Metanephros (tissue), 2 donors: ENCODE measurements at places on chromosomes 13 and 19. TPM values are rescaled to one million over a fixed set of nuclear protein-coding genes. Genes with fewer than 3 reads are reported as not detected.

S1PR5 gene
- total RNA-seq = 1.7 TPM

ZNF586 gene
- 33.7 TPM for total RNA-seq

CGB1 gene
- total RNA-seq = not detected

PDX1 gene
- not detected for total RNA-seq

ACP7 gene
- 0.23 TPM for total RNA-seq

SIGLECL1 gene
- not detected for total RNA-seq

TINCR gene
- total RNA-seq = 0.93 TPM

ZNF471 gene
- total RNA-seq = 9.3 TPM

C19orf18 gene
- 0.53 TPM for total RNA-seq

RASA3 gene
- 20.5 TPM for total RNA-seq

ANKLE1 gene
- 2.6 TPM for total RNA-seq

CEBPG gene
- total RNA-seq = 12.8 TPM

SHISA7 gene
- 0.12 TPM for total RNA-seq

MPV17L2 gene
- total RNA-seq = 8.1 TPM

KISS1R gene
- 0.88 TPM for total RNA-seq

GPR4 gene
- 1.8 TPM for total RNA-seq

BST2 gene
- total RNA-seq = 64.1 TPM

PLK5 gene
- 0.12 TPM for total RNA-seq

RAB11B gene
- total RNA-seq = 224 TPM

PROZ gene
- total RNA-seq = 0.58 TPM

CYP2A7 gene
- not detected for total RNA-seq

PEAK3 gene
- 0.47 TPM for total RNA-seq

PSG2 gene
- not detected for total RNA-seq

FUT6 gene
- 19.0 TPM for total RNA-seq

SULT2B1 gene
- not detected for total RNA-seq

CCDC8 gene
- 62.2 TPM for total RNA-seq

SH2D3A gene
- 11.9 TPM for total RNA-seq

CXCL17 gene
- 0.23 TPM for total RNA-seq

CYP2A6 gene
- total RNA-seq = not detected

LRP3 gene
- total RNA-seq = 33.0 TPM

RGS9BP gene
- 1.9 TPM for total RNA-seq

NOTCH3 gene
- total RNA-seq = 156 TPM

KCNK6 gene
- 2.9 TPM for total RNA-seq

KLK3 gene
- total RNA-seq = not detected

LGI4 gene
- total RNA-seq = 5.1 TPM

C1QTNF9 gene
- 1.1 TPM for total RNA-seq

DHRS12 gene
- 14.4 TPM for total RNA-seq

TYROBP gene
- total RNA-seq = 24.3 TPM

MAP1S gene
- 50.0 TPM for total RNA-seq

ZNF345 gene
- 14.0 TPM for total RNA-seq

CFAP97D2 gene
- not detected for total RNA-seq

CCDC70 gene
- total RNA-seq = not detected

COX7A1 gene
- 36.9 TPM for total RNA-seq

KCNN4 gene
- 3.7 TPM for total RNA-seq

KLF1 gene
- 7.1 TPM for total RNA-seq

CDC42EP5 gene
- 35.3 TPM for total RNA-seq

ATP5F1D gene
- total RNA-seq = 73.6 TPM

VSIG10L gene
- 1.5 TPM for total RNA-seq

IGSF23 gene
- total RNA-seq = 0.76 TPM

FCHO1 gene
- total RNA-seq = 4.7 TPM

GRAMD1A gene
- 63.1 TPM for total RNA-seq
